NAMALWA (cell line): ENCODE measurements at places on chromosomes 6 and 20.
A peak's percentile ranks its signal among the peaks of the same experiment; 100 is the strongest.

GRCh38 chr6:27591699-27592480, 119.0 kb upstream of the ZNF184 start:
- peak; percentile 61 for DNase-seq

DNA sequence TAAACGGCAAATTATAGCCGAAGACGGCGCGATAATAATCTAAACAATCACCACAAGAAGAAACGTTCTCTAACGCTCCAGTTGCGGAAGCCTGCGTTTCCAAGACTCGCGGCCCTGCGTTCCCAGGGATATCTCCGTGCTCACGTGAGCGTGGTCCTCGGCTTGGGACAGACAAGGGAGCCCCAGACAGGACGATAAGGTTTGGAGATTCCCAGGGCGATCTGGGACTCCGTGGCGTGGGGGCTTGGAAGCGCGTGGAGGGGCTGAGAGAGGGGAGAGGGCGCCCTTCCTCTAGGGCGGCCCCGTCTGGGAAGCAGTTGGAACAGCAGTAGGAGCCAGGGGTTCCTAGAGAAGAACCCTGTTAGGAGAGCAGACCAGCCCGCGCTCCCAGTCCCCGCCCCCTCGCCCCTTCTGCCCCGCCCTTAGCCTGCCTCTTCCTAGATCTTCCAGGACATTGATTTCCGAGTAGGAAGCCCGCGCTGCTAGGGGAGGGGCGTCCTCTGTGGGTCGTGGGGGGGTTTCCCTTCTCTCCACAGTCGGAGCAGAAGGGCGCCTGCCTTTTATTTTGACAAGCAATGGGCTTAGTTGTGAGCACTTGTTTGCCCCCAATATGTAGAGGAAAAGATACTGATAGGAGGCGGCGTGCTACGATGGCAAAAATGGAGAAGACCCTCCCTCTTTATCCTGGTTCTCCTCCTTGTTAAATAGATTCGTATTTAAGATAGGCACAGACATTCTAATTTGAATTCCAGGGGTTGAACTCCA, 10.6 kb downstream of the NRN1 start:
- no peak for DNase-seq

DNA sequence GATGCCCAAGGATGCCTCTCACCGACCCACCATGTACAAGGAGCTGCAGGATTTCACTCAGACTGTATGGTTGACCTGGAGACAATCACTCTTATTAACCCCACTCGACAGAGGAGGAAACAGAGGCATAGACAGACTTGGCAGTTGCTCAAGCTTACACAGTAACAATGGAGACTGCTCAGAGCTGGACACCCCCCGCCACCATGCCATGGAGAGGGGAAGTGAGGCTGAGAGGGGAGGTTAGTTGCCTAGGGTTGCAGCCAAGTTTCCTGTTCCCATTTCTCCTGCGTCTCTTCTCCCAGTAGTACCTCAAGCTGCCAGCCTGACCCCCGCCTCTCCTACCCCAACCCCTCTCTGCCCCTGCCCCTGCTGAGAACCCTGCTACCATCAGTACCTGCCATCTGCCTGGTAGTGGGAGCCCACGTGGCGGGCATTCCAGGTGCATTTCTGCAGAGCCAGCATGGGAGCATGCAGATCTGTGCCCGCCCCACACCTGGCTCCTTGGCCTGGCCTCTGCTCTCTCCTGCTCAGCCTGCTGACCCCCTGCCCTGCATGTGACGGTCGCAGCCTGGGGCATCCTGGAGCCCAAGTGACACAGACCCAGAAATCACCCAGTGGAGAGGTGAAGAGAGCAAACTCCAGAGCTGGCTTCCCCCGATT, 157.7 kb downstream of the PREX1 start:
- no peak for DNase-seq

DNA sequence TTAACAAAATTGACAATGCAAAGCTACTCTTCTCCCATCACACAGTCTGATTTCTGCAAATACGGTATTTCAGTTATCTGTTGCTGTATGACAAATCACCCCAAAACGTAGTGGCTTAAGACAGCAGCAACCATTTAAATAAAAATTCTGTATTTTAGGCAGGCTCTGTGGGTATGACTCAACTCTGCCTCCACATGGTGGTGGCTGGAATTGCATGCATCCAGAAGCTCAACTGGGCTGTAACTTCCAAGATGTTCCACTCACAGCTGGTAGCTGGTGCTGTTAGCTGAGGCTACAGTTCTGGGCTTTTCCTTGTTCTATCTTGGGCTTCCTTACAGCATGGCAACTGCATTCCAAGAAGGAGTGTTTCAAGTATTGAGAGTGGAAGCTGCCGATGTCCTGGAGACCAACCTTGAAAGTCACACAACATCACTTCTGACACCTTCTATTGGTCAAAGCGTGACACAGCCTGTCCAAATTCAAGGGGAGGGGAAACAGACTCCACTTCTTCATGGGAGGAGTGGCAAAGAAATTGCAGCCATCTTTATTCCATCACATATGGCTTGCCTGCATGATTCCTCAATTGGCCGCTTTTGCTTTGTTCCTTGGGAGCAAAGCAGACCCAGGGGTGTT, 39.7 kb upstream of the TULP1 start:
- DNase-seq, result peak; percentile 73

GRCh38 chr6:43723737-43724295, 36.2 kb upstream of the MRPS18A start:
- peak; percentile 84 for DNase-seq

- no peak for DNase-seq
Observed at GRCh38 chr6:12280458-12280857, 9.7 kb upstream of the EDN1 start.

DNA sequence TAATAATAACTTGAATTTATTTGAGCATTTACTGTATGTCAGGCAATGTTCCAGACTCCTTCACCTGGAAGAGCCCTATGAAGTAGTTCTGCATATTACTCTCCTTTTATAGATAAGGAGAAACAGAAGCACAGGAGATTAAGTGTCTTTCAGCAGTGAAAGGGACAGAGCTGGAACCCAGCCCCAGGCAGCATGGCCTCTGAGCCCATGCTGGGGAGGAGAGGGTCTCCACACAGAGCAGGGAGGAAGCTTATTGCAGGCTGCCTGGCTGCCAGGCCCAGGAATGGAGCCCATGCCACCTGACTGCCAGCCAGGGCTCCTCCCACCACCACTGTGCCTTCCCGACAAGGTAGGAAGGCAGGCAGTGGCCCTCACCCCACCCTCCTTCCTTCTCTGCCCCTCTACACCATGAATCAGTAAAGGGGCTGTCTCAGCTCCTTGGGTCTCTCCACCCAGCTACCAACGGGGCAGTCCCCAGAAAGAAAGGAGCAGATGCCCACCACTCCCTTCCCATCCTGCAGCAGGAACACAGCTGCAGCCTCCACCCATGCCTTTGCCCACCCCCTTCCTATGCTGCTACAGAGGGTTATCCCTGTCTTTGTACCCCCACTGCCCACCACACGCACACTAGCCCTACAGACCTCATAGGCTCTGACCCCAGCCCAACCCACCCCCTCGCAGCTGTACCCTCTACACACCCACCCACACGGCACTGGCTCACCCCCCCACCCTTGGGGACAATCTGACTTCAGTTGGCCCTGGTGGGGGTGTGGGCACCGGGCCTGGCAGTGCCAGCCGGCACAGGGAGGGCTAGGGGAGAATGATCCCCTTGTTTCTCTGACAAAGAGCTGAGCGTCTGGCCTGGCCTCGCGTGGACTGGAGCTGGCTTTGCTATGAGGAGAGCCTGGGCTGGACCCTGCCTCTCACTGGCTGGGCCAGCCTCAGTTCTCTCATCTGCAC, 41.8 kb downstream of the TFEB start:
- DNase-seq, result no peak

DNA sequence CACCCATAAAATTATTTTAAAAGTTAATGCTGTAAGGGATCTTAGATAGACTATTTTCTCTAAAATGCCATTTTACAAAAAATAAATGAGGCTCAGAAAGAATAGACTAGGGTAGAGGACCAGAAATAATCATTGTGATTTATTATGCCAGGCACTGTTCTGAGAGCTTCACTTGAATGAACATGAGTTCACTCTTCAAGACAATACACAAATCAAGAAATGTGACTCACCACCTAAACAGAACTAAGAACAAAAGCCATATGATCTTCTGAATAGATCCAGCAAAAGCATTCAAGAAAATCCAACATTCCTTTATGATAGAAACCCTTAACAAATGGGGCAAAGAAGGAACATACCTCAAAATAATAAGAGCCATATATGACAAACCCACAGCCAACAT, 582.0 kb downstream of the PKHD1 start:
- no peak for DNase-seq

GRCh38 chr6:12037798-12038197, 25.7 kb downstream of the HIVEP1 start:
- DNase-seq, result no peak

GRCh38 chr6:24926192-24926591, 9.6 kb downstream of the RIPOR2 start:
- DNase-seq, result no peak

GRCh38 chr6:37137201-37138090, 32.5 kb upstream of the PIM1 start:
- DNase-seq, result no peak

GRCh38 chr20:57736738-57737347, 27.0 kb upstream of the PMEPA1 start:
- no peak for DNase-seq

- no peak for DNase-seq
Observed at GRCh38 chr6:125867483-125867942, 76.8 kb downstream of the NCOA7 start.

DNA sequence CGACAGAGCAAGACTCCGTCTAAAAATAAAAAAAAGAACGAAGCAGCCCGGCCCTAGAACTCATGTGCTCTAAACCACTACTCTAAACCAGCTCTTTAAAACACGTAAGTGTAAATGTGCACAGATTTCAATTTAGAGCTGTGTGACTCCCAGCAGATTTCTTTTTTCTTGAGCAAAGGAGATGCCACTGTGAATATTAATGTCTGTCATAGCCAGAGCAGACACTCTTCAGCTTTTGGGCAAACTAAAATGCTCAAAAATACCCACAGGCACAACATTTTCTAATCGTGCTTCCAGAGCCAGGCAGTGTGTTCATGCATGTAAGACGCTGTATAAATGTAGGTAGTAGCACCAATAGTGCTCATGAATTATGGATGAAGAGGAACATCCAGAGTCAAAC, 218.9 kb upstream of the PLCB4 start:
- DNase-seq, result no peak

DNA sequence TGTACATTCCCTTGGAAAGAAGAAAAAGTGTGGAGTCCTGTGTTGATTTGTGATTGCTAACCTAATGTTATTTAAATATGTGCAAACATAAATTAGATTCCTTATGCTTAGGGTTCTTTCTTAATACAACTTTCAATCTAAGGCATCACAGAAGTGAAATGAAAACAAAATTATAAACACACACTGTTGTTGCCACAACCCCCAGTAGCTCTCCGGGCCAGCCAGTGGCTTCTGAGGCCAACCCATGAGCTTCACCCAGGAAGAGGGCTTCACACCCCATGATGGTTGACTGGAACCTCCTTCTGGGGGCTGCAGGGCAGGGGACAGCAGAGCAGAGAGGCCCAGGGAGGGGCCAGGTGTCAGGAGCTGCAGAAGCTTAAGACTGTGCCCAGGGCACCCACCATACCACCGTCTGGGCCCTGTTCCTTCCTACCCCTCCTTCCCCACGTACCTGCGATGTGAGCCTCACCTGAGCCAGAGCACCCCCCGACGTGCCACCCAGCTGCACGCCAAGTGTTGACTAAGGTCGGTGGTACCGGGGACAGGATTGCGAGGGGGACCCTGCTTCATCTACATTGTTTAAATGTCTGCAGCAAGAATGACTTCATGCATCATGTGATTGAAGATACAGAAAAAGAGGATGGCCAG, 110.5 kb downstream of the FAM120B start:
- no peak for DNase-seq
